ENCODE measurements at places on chromosomes 6 and 20. TPM values are rescaled to one million over a fixed set of nuclear protein-coding genes. Genes with fewer than 3 reads are reported as not detected.

DNA sequence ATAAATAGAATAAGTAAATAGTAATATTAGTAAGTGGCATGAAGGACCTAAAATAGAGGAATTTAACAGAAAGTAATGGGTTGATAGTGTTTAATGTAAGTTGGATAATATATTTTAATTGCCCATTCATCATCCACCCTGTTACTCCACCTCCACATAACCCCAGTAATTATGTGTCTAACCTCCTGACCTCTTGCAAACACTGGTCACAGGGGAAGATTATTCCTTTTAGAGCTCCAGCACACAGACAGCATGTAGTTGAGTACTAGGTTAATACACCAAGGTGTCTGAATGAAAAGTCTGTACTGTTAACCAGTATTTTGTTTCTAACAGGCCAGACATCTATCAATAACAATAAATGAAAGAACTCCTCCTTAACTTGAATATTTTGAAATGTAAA lies 92.4 kb upstream of the EYS start:
- H3K27ac ChIP-seq = no peak overlapping the region
- no peaks in the 10 kb centered on the region for H3K4me1 ChIP-seq
- no peak overlapping the region for H3K4me3 ChIP-seq

DNA sequence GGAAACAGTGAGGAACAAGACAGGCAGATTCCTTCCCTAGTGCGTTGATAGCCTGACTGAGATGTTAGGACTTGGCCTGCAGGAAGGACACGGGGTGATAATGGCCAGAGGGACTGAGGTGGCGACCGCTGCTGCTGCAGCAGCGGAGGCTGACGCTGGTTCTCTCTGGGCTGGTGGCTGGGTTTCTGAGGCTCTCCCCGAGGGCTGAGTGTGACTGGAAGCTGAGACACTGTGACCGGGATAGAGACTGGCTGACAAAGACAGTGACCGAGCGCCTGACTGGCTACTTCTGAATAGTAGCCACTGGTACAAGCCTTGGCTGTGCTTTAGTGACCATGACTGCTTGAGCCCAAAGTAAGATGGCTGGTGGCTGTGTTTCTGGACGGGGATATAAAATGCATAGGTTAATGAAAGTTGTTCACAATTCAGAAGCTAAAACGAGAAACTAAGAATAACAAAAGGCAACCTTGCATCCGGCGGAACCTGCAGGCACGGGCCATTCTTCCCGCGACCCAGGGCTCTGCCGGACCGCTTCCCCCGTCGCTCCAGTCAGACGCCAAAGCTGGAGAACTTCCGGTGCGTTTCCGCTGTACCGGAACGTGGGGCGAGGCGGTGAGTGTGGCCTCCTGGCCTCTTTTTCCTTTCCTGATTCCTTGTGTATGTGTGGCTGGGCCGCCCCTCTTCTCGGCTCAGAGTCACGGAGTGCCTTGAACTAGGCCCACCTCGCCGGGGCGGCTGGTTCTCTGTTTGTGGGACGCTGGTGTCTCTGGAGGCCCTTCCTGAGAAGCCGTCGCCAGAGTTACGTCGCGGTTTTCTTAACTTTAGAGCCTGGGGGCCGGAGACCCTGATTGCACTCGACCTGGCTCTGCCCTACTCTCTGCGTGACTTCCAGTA lies at the start of gene AAR2:
Gene AAR2 (plus strand): TSS at position 587 of the 894 bp plus-strand sequence. CDS start 3,391 bp downstream, outside the sequence.
- peak within 1 kb of the TSS; percentile 64 for H3K4me3 ChIP-seq
- no peaks in the 10 kb centered on the region for H3K27me3 ChIP-seq
- H3K36me3 ChIP-seq = peaks cover 13% of the 10 kb centered on the region
- peak; percentile 69 for DNase-seq

DNA sequence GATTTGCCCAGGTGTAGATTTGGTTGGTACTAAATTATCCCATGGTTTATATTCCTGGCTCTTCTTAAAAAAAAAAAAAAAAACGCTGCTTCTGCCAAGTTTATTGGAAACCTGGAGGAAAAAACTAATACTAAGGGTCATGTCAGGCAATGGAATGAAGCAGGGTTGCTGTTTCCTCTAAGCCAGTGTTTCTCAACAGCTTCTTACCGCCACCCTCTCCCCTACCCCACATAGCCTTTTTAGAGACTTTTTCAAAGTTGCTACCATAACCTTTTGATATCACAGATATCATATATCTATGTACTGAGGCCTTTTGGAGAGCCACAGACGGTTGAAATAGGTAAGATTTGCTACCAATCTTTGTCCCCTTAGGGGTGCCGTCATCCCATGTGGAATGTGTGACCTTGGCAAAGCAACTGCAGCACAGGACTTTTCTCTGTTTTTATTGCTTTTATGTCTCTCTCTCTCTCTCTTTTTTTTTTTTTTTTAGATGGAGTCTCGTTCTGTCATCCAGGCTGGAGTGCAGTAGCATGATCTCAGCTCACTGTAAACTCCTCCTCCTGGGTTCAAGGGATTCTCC lies 35.0 kb downstream of the SYTL3 start:
- no peak overlapping the region for H3K27ac ChIP-seq
- DNase-seq = no peak
- no peaks in the 10 kb centered on the region for H3K36me3 ChIP-seq
- no peaks in the 10 kb centered on the region for H3K27me3 ChIP-seq
- H3K4me1 ChIP-seq = no peaks in the 10 kb centered on the region
- H3K4me3 ChIP-seq = no peak overlapping the region

DNA sequence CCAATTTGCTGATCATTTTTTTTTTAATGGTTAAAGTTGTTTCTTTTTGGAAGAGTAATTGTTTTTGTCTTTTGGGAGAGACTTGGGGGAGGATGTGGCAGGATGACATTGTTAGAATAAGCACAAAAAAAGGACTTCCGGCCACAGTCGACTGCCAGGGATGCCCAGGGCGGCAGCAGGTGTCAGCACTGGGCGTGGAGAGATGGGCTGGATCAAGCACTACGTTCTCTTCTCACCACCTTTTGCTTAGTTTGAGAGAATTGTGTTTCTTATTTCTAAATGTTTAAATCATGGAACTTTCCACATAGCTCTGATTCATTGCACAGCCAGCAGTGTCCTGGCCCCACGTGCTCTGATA lies 104.6 kb upstream of the FRMD1 start:
- H3K27ac ChIP-seq = no peak overlapping the region
- H3K4me3 ChIP-seq = no peak overlapping the region
- no peak for DNase-seq
- H3K36me3 ChIP-seq = no peaks in the 10 kb centered on the region

DNA sequence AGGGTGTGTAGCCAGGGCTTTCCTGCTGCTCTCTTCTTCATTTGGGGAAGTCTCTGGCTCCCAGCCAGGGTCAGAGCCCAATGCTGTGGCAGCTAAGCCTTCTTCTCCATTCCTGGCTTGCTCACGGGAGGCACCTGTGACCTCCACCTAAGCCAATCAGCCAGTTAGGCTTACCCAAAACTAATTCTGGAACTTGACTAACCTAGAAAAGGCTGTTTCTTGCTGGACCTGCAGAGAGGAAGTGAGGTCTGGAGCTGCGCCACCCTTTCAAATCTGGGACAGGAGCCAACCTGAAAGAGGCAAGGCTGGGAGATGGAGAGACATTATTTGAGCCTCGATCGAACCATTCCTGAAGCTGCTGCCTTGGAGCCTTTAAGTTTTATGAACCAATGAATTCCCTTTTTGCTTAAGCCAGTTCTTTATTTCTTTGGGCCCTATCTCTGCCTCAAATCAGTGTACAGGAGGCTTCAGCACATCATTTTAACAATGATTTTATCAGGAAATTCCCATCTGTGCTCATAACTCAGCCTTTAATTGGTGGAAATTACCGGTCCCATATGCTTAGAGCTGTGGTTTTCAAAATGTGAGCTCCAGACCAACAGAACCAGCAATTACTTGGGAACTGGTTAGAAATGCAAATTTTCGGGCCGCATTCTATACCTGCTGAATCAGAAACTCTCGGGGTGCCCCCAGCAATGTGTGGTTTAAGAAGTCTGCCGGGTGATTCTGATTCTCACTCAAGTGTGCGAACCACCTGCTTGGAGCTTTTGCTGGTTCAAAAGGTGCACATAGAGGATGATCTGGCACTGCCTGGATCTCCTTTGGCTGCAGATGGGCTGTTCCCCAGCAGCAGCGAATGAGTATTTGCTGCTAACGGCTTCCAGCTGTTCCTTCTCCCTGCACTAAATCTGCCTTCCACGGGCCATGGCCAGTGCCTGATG lies 97.4 kb upstream of the RNF24 start:
- no peak overlapping the region for H3K4me3 ChIP-seq
- H3K27me3 ChIP-seq = no peaks in the 10 kb centered on the region
- peak overlapping the region; percentile 0 for H3K27ac ChIP-seq
- H3K4me1 ChIP-seq = no peaks in the 10 kb centered on the region

- H3K4me3 ChIP-seq = no peak overlapping the region
- no peak for DNase-seq
- no peaks in the 10 kb centered on the region for H3K36me3 ChIP-seq
- H3K27me3 ChIP-seq = no peaks in the 10 kb centered on the region
Measured at GRCh38 chr20:1800180-1800579, 95.0 kb upstream of the SIRPA start.

DNA sequence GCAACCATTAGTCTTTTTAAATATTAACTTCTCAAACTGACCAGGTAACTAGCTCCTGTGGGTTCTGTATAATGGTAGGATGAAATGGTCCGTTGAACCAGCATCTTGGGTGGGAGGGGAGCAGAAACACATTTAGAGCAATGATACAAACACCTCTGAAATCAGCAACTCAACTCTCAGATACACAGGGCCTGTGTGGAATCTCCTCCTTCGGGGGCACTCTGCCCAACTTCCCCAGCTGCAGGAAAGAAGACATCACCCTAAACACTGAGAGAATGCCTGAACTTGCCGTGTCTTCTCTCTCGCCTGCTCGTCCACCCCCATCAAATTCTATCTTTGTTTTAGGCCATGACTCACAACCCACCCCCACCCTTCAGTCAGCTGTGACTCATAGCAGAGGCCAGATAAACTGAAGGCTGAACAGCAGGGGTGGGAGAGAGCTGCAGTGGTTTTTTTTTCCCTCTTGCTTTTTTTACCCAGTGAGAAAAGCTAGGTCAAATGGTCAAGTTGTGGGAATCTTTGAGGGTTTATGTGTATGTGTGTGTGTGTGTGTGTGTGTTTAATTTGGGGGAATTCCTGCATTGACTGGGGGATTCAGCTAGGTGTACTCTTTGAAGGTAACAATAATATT lies 593.4 kb upstream of the JAG1 start:
- H3K4me3 ChIP-seq = no peak overlapping the region
- H3K27ac ChIP-seq = peak overlapping the region; percentile 52
- peaks cover 14% of the 10 kb centered on the region for H3K4me1 ChIP-seq
- H3K27me3 ChIP-seq = no peaks in the 10 kb centered on the region
- DNase-seq = peak; percentile 47

GRCh38 chr6:32700391-32701040 lies 34.1 kb upstream of the HLA-DQB1 start:
- H3K36me3 ChIP-seq = no peaks in the 10 kb centered on the region
- no peak overlapping the region for H3K4me3 ChIP-seq
- H3K27me3 ChIP-seq = peaks cover 4% of the 10 kb centered on the region
- H3K27ac ChIP-seq = no peak overlapping the region
- DNase-seq = no peak

DNA sequence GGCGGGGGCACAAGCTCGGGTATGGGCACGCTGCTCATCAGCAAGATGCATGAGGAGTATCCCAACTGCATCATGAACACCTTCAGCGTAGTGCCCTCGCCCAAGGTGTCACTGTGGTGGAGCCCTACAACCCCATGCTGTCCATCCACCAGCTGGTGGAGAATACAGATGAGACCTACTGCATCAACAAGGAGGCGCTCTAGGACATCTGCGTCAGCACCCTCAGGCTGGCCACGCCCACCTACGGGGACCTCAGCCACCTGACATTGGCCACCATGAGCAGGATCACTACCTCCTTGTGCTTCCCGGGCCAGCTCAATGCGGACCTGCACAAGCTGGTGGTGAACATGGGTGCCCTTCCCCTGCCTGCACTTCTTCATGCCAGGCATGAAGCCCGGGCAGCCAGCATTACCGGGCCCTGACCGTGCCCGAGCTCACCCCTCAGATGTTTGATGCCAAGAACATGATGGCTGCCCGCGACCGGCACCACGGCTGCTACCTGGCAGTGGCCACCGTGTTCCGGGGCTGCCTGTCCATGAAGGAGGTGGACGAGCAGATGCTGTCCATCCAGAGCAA lies 12.8 kb downstream of the GABRR2 start:
- DNase-seq = no peak
- no peaks in the 10 kb centered on the region for H3K27me3 ChIP-seq
- H3K4me1 ChIP-seq = no peaks in the 10 kb centered on the region
- H3K4me3 ChIP-seq = no peak overlapping the region
- H3K27ac ChIP-seq = no peak overlapping the region

- no peak overlapping the region for H3K4me3 ChIP-seq
- H3K4me1 ChIP-seq = no peaks in the 10 kb centered on the region
- H3K27me3 ChIP-seq = no peaks in the 10 kb centered on the region
- H3K27ac ChIP-seq = no peak overlapping the region
- DNase-seq = no peak
Measured at GRCh38 chr6:157045831-157046454, 268.8 kb downstream of the ARID1B start.

DNA sequence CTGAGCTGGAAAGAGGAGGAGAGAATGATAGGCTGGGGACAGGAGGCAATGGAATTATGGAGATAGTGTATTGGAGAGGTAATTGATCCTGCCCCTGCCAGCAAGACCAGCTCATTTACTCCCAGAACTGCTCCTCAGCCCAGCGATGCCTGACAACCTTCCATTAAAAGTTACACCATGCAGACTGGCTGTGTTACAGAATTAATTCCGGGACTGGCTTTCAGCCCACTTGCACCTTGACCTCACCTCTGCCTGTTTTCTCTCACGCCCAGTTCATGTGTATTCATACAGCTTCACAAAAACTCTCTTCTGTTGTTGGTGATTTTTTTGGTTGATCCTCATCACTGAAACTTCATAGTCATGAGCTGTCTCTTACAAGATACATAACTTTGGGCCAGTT lies 207.3 kb downstream of the PLCB1 start:
- H3K4me3 ChIP-seq = no peak overlapping the region
- no peaks in the 10 kb centered on the region for H3K36me3 ChIP-seq
- no peaks in the 10 kb centered on the region for H3K27me3 ChIP-seq
- H3K27ac ChIP-seq = no peak overlapping the region
- peak; percentile 30 for DNase-seq

- peak; percentile 54 for DNase-seq
- H3K27me3 ChIP-seq = no peaks in the 10 kb centered on the region
- H3K4me3 ChIP-seq = no peak overlapping the region
- no peak overlapping the region for H3K27ac ChIP-seq
- H3K36me3 ChIP-seq = no peaks in the 10 kb centered on the region
- no peaks in the 10 kb centered on the region for H3K4me1 ChIP-seq
Measured at GRCh38 chr20:49392745-49393144, 89.7 kb downstream of the KCNB1 start.

PROKR2 gene
- polyA plus RNA-seq = not detected

OR11A1 gene
- not detected for polyA plus RNA-seq

C6orf163 gene
- 6.2 TPM for polyA plus RNA-seq

CCDC170 gene
- polyA plus RNA-seq = 0.08 TPM

GGTLC1 gene
- polyA plus RNA-seq = 1.0 TPM
